Glomerular endothelial cell (primary cell): ENCODE measurements at places on chromosomes 6 and 20. TPM values are rescaled to one million over a fixed set of nuclear protein-coding genes. Genes with fewer than 3 reads are reported as not detected.

Gene VWA7
- total RNA-seq = 0.34 and 0.58 TPM in 2 replicates

Gene DLGAP4
- 59.3 and 125 TPM in 2 replicates for total RNA-seq

Gene EBF4
- total RNA-seq = 2.3 and 4.1 TPM in 2 replicates

Gene NKX2-2
- total RNA-seq = not detected in 2 replicates

Gene PRDM1
- total RNA-seq = 3.8 and 11.7 TPM in 2 replicates

Gene FUCA2
- total RNA-seq = 52.1 and 74.3 TPM in 2 replicates

Gene MYLK4
- 0.35 and 0.44 TPM in 2 replicates for total RNA-seq

Gene NMBR
- total RNA-seq = not detected in 2 replicates

Gene DOK5
- 0.39 and 1.5 TPM in 2 replicates for total RNA-seq

Gene TINAG
- total RNA-seq = 4.8 TPM in 1 of 2 replicates, not detected in the other

Gene CGAS
- total RNA-seq = 3.4 and 7.7 TPM in 2 replicates

Gene FNDC11
- 0.44 and 0.99 TPM in 2 replicates for total RNA-seq

Gene SRMS
- not detected in 2 replicates for total RNA-seq

Gene NRSN1
- not detected in 2 replicates for total RNA-seq

Gene MOG
- total RNA-seq = not detected in 2 replicates

Gene OOEP
- total RNA-seq = not detected in 2 replicates

Gene MAK
- total RNA-seq = not detected in 2 replicates

Gene TCF15
- total RNA-seq = 13.0 and 20.4 TPM in 2 replicates

Gene ATAT1
- total RNA-seq = 8.1 and 8.9 TPM in 2 replicates

Gene SEL1L2
- total RNA-seq = not detected in 2 replicates

Gene PRDM13
- not detected in 2 replicates for total RNA-seq

Gene CDH22
- 0.06 TPM in 1 of 2 replicates, not detected in the other for total RNA-seq

Gene ANGPT4
- not detected in 2 replicates for total RNA-seq

Gene FOXS1
- total RNA-seq = 0.82 and 1.6 TPM in 2 replicates

Gene THBD
- total RNA-seq = 20.7 and 33.1 TPM in 2 replicates

Gene KCTD20
- total RNA-seq = 65.0 and 74.7 TPM in 2 replicates

Gene HLA-DPB1
- 2.4 and 8.0 TPM in 2 replicates for total RNA-seq

Gene C6orf163
- 0.15 and 3.0 TPM in 2 replicates for total RNA-seq

Gene MAP7
- 0.06 and 0.82 TPM in 2 replicates for total RNA-seq

Gene ADTRP
- 1.5 and 2.9 TPM in 2 replicates for total RNA-seq

Gene LY6G6C
- total RNA-seq = not detected in 2 replicates

Gene GSTA2
- total RNA-seq = not detected in 2 replicates

Gene DDX43
- 1.2 TPM in 1 of 2 replicates, not detected in the other for total RNA-seq

Gene SCAF8
- 24.7 and 32.6 TPM in 2 replicates for total RNA-seq
